ENCODE measurements at places on chromosomes 2 and 18. TPM values are rescaled to one million over a fixed set of nuclear protein-coding genes. Genes with fewer than 3 reads are reported as not detected.

The FBXO48 gene
- total RNA-seq = 2.0 TPM

The STARD6 gene
- total RNA-seq = not detected

The HOXD11 gene
- 123 TPM for total RNA-seq

The TUBA3E gene
- total RNA-seq = not detected

The EFHD1 gene
- 1.4 TPM for total RNA-seq

The RSAD2 gene
- 2.2 TPM for total RNA-seq

The ZNF385B gene
- total RNA-seq = not detected

The GCKR gene
- total RNA-seq = not detected

DNA sequence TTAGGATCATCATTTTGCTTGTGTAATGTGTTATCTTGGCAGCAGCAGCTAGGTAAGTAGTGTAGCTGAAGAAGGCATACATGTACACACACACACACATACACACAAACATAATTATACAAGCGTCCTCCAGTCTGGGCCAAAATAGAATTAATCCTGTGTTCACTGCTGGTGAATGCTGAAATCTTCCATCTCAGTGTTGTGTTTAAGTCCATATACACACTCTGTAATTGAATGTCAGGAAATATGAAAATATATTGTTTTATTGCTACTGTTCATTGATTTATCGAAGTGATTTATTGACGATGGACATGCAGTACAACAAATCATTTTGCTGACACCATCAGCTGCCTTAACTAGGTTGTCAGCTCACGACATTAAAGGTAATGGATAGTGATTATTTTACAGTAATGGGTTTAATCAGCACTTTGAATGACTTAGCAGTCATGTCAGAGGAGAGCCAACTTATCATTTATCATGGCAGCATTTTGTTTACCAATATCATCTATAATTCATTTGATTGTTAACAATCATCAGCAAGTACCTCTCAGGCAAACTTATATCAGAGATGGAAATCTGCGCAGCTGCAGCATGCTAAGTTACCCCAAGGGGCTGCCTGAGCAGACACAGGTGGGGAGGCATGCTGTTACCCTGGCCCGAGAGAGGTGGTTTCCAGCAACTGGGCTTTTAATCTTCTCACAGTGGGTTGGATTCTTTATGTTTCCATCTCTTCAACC lies 83.7 kb upstream of the FSHR start:
- no peak for DNase-seq

- no peak for DNase-seq
These were observed 129.2 kb upstream of the KCNH7 start for GRCh38 chr2:162967811-162968210.

- DNase-seq = peak; percentile 85
These were observed 57.5 kb downstream of the AP1S3 start for GRCh38 chr2:223779877-223780276.

GRCh38 chr2:84443477-84443876 lies 15.6 kb downstream of the SUCLG1 start:
- no peak for DNase-seq

GRCh38 chr2:99555404-99555803 lies 65.6 kb upstream of the REV1 start:
- DNase-seq = no peak

- DNase-seq = no peak
These were observed 127.4 kb downstream of the GALNT3 start for GRCh38 chr2:165666605-165667004.

GRCh38 chr2:128280158-128280871 lies 38.4 kb downstream of the HS6ST1 start:
- no peak for DNase-seq

- no peak for DNase-seq
These were observed 256.0 kb upstream of the FANCL start for GRCh38 chr2:58497168-58497567.

GRCh38 chr2:66789741-66790140 lies 354.8 kb downstream of the MEIS1 start:
- no peak for DNase-seq

GRCh38 chr18:51519571-51519970 lies 322.1 kb upstream of the MEX3C start:
- peak; percentile 53 for DNase-seq

GRCh38 chr18:48749768-48750167 lies 201.0 kb downstream of the SMAD7 start:
- no peak for DNase-seq

DNA sequence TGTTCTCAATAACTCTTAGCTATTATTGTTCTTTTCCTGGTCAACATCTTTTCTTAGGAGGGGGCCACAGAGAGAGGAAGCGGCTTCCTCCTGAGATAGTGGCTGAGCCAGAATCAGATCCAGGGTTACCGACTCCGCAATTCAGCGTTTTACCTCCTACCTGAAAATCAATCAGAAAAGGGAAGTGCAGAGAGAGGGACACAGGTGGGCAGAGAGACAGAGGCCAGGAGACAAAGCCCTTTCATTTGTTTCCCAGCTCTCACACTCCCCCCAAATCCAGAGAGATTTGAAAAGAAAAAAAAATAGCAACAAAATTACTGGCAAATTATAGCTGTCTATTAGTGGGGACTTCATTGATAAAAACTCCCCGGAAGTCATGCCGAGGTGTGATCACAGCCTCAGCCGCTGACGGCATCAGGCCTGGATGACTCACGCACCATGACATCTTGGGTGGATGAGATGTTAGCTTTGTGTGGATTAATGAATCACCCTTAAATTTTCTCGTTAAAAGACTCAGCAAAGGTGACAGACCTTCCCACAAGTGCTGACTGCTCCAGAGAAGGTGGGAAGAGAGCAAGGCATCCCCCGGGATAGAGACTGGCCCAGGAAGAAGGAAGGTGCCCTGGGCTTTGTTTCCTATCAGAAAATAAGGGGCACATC lies 120.7 kb downstream of the LOXHD1 start:
- DNase-seq = peak; percentile 49

DNA sequence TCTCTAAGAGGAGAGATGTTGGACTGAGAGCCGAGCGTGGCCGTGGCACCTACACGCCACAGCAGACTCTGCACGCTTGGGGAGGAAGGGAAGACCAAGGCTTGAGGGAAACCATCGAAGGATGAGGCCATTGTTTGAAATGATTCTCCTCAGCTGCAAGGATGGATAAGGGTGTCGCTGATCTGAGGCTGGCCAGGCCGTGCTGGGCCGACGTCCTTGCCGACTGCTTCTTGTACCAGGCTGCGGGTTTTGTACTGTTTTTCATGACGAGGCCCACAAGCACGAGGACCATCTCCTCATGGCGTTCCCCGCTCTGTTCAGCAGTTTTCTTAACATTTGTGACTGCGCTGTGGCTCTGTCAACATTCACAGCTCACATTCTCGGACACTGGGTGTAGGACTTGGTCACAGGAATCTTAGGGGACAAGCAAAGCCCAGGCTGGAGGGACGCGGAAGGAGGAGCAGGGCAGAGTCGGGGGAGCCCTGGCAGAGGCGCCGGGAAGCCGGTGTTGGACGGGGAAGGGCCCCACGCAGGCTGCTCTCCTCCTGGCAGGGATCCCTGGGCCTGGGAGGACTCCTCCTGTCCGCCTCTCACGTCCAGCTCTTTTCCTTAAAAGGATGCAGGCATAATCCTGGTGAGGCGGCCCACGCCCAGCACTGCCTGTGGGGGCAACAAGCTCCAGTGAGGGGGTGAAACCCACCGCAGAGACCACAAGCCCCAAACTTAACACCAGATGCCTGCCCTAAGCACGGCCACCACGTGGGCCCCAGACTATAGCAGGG lies 259.0 kb upstream of the SALL3 start:
- no peak for DNase-seq

DNA sequence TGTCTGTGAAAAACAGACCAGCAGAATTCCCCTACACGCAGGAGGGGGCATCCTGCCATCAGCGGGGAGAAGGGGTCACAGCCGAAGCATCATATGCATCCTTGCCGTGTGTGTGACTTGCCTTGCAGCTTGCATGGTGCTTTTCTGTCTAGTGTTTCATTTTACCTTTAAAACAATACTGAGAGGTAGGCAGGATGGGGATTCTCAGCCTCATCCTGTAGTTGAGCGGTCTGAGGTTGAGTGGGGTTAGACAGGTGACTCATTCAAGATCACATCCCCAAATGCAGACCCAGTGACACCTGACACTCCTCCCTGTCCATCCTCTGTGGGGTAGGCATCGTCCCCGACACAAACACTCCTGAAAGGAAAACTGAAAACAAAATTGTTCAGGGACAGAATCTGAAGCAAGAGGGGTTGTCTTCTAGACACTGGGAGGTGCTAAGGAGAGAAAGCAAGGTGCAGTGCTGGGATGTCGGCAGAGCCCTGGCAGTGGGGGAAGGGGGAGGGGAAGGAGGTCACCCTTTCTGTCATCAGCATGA lies 7.9 kb downstream of the ARL4C start:
- no peak for DNase-seq

DNA sequence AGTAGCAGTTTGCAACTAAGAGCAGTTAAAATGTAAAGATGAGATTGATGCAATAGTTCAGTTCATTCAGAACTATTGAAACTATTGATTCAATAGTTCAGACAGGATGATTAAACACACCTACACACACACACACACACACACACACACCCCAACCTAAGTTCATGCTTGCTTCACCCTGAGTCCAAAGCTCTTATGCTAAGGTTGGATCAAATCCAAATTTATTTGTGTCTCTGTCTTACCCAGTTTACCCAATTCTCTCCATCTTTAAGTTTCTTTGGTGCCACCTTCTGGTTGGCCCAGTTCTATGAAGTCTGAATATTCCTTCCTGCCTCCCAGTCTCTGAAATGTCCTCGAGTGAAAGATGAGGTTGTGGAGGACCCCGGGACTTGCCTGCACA lies 5.1 kb downstream of the SERPINB8 start:
- DNase-seq = peak; percentile 74

GRCh38 chr18:73621091-73621490 lies 526.5 kb downstream of the FBXO15 start:
- DNase-seq = no peak

GRCh38 chr2:191178806-191179514 lies 28.2 kb upstream of the STAT4 start:
- no peak for DNase-seq

- DNase-seq = no peak
These were observed 25.6 kb downstream of the GLI2 start for GRCh38 chr2:120761164-120761861.

DNA sequence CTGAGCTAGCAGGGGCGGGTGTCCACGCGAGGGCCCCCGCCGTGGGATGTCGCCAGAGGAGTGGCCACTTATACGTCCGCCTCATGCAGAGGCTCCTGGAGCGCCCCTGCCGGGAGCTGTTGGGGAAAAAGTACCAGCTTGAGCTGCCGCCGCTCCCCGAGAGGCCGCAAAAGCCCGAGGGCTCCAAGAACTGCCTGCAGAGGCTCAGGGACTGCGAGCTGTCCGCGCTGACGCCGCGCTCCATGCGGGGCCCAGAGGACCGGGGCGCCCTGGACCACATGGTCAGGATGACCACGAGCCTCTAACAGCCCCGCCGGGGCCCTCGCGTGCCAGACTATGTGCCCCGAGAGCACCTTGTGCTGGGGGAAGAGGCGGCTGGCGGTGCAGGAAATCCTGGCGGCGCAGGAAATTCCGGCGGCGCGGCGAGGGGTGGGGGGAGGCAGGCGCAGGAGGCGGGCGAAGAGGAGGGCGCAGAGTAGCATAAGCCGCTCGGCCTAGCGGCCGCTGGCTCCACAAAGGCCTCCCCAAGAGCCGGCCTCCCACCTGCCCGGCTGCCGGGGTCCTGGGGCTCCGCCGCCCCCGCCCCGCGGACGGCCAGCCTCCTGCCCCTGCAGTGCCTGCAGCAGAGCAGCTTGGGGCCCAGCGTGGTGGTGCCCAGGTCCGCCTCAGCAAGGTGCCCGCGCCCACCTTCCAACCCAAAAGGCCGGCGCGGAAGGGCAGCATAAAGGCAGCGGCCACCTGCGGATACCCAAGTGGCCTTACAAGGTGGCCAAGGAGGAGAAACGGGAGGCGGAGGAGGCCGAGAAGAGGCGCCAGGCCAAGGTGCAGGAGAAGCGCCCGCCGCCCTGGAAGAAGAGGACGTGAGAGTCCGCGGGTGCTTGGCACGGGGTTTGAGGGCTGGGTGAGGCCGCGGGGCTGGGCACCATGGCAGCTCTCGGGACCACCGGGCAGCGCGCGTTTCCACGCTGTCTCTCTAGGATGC lies 42.1 kb upstream of the TRIM43B start:
- peak; percentile 82 for DNase-seq

DNA sequence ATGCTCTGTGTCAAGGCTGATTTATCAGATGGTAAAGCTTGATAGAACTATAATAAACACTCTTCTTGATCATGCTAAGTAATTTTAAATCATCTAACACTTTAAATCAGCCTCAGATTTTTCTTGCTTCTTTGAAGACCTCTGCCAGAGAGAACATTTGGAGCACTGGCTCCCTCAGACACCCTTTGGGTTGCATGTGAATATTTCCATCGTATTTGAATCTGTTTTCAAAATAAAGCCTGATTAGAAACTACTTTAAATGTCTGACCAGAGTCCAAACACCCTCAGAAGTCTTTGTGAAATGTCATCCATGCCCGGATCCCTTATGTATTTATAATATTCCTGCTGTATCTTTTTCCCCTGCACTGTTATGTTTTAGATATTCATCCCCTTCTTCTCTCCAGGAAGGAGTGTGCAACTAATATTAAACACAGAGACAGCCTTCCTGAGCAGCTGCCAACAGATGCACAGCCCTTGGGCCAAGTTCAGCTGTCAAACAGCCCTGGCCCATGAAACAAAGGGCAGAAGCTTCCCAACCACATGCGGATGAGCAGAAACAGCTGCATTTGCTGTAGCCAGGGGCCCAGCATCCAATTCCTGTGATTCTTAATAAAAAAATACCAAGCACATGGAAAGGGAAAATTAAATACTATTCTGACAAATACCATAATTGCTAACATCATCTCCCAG lies 46.5 kb downstream of the DPP10 start:
- no peak for DNase-seq

- peak; percentile 60 for DNase-seq
These were observed 66.1 kb upstream of the SMAD7 start for GRCh38 chr18:49016648-49017539.

DNA sequence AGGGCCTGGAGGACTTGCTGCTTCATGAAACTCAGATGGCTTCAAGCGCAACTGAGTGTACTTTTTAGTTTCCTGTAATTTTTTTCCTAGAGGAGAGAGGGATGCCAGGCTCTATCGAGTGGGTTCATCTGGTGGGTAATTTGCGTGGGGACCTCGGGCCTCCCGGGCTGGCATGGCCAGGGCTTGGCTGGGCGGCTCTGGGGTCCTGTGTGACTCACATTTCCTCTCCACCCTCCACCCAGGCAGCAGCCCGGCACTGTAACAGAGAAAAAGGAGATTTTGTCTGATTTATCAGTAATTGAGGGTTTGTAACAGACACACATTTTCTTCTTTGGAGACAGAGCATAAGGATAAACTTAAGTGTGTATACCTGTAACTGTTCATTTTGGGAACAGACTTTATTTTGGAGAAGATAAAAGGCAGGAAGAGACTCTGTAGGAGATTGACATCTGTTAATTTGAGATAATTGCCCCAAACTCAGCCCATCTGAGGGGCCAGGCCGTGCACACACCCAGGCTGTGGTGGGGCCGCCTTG lies 64.3 kb downstream of the NFATC1 start:
- DNase-seq = no peak

DNA sequence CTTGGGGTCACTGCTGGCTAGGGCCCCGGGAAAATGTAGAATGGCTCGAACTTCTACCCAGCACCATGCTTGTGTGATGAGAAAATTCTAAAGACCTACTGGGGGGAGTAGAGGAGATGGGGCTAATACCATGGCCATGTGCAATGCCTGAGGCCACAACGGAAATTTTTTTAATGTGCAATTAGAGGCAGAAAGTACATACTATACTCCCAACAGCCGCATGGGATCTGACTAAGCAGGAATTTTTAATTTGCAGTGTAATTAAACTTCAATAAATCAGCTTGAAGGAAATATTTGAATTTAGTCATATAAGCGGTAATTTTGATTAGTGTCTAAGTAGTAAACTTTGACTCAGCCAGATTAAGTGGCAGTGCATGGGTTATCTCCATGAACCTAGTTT lies 53.2 kb upstream of the CNGA3 start:
- peak; percentile 12 for DNase-seq

All from A673 (cell line).